ENCODE measurements at places on chromosomes 6 and 20. TPM values are rescaled to one million over a fixed set of nuclear protein-coding genes. Genes with fewer than 3 reads are reported as not detected.

Gene GABRR1
- total RNA-seq, result not detected

Gene GZF1
- total RNA-seq, result 12.2 TPM

Gene C6orf141
- total RNA-seq, result 0.55 TPM

Gene PRND
- total RNA-seq, result not detected

Gene CCHCR1
- total RNA-seq, result 10.2 TPM

Gene KHDC1L
- not detected for total RNA-seq

Gene NHSL1
- total RNA-seq, result 28.7 TPM

DNA sequence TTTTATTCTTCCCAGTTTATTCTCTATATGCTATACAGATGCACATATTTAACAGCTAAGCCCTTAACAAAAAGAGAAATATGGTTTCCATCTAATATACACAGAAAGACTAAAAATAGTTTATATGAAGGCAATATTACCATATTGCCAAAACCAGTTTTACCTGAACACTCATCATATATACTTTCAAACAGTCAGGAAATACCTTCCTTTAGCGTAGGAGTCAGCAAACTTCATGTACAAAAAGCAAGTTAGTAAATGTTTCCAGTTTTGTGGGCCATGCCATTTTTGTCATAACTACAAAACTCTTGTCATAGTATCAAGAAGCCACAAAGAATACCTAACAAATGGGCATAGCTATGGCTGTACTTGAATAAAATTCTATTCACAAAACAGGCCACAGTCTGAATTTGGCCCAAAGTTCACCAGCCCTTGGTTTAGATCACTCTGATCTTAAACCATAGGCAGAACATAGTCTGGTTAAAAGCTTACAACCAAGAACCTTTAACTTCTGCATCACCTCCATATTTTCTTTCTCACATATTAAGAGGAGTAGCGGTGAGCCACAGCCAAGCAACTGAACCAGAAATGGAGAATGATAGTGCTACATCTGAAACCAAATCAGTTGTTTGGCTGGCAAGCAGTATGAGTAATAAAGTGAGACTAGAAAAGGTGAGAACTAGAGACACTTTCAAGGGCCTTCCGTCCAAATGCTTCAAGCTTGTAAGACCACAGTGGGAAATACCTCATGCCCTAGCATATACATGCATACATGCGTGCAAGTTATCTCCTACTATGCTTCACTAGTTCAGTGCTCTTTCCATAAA, 116.6 kb downstream of the PTPRK start:
- no peaks in the 10 kb centered on the region for H3K27me3 ChIP-seq
- H3K36me3 ChIP-seq, result no peaks in the 10 kb centered on the region
- H3K4me3 ChIP-seq, result no peak overlapping the region
- H3K27ac ChIP-seq, result no peak overlapping the region
- no peak for DNase-seq

DNA sequence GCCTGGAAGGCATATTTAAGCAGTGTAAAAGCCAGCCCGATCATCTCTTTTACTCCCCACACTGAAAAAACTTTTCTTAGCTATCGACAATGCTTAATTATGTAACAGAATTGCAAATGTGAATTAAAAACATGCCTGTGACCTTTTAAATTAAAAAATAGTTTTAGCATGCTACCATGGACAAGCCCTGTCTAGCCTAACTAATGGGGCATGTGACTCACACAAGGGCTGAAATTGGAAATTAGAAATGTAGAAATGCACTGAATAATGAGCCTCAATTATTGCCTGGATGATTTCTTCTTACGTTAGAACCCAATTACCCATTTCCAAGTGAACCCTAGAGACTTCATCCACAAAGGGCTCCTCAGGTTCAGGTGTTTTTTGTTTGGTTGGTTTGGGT, 82.7 kb downstream of the SIM1 start:
- H3K27me3 ChIP-seq, result no peaks in the 10 kb centered on the region
- H3K4me3 ChIP-seq, result no peak overlapping the region
- no peak overlapping the region for H3K27ac ChIP-seq

DNA sequence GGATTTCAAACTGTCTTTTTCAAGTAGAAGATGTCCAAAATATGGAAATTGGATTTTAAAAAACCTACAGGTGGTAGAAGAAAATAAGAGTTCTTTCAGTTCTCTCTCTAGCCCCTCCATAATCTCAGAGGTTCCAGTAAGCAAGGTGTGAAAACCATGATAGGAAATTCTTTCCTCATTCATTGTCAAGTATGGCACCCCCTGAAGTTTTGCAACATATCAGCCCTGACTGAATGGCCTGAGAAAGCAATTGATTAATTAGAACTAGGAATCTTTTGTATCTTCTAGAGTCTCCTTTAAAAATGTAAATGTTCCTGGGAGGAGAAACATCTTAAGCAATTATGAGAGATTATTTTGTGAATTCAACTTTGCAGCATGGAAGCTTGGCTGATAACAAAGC, 198.7 kb upstream of the STXBP5 start:
- H3K27ac ChIP-seq, result no peak overlapping the region
- H3K4me1 ChIP-seq, result no peaks in the 10 kb centered on the region
- H3K27me3 ChIP-seq, result no peaks in the 10 kb centered on the region
- DNase-seq, result no peak
- H3K36me3 ChIP-seq, result no peaks in the 10 kb centered on the region

DNA sequence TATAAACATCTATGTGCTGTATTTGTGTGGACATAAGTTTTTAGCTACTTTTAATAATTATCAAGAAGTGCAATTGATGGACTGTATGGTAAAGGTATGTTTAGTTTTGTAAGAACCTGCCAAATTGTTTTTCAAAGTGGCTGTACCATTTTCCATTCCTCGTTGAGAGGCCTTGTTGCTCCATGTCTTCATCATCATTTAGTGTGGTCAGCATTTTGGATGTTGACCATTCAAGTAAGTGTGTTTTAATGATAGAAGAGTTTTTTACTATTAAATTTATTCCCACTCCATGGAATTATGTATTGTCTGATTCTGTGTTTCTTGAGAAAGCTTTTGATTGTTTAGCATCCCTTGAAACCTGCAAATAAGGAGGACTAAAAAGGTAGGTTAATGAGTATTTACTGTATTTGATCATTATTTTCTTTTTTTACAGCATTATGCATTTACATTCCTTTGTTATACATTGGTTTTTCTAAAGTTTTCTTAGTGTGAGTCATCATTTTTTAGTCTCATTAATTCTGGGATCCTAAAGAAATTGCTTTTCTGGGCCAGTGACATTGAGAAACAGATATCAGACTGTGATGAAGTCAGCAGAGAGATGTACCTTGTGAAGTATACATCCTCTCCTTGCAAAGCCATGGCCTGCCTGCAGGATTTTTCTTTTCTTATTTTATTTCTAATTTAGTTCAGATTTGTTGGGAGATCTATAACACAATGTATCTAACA, 312.8 kb upstream of the PTCHD4 start:
- no peaks in the 10 kb centered on the region for H3K36me3 ChIP-seq
- H3K27ac ChIP-seq, result no peak overlapping the region
- H3K27me3 ChIP-seq, result no peaks in the 10 kb centered on the region
- DNase-seq, result peak; percentile 44
- no peak overlapping the region for H3K4me3 ChIP-seq
- peaks cover 8% of the 10 kb centered on the region for H3K4me1 ChIP-seq

- no peaks in the 10 kb centered on the region for H3K27me3 ChIP-seq
- no peak overlapping the region for H3K4me3 ChIP-seq
- H3K36me3 ChIP-seq, result no peaks in the 10 kb centered on the region
These were observed 54.2 kb downstream of the MAP3K5 start for GRCh38 chr6:136737871-136738691.

- H3K4me3 ChIP-seq, result no peak overlapping the region
- DNase-seq, result no peak
- H3K27ac ChIP-seq, result no peak overlapping the region
- H3K27me3 ChIP-seq, result peaks cover 8% of the 10 kb centered on the region
- H3K4me1 ChIP-seq, result no peaks in the 10 kb centered on the region
These were observed 14.0 kb upstream of the APMAP start for GRCh38 chr20:25006431-25007167.

GRCh38 chr6:63844287-63844686, 208.7 kb downstream of the PHF3 start:
- no peaks in the 10 kb centered on the region for H3K27me3 ChIP-seq
- no peak overlapping the region for H3K27ac ChIP-seq
- H3K4me1 ChIP-seq, result no peaks in the 10 kb centered on the region
- peak; percentile 83 for DNase-seq
- no peaks in the 10 kb centered on the region for H3K36me3 ChIP-seq
- no peak overlapping the region for H3K4me3 ChIP-seq

DNA sequence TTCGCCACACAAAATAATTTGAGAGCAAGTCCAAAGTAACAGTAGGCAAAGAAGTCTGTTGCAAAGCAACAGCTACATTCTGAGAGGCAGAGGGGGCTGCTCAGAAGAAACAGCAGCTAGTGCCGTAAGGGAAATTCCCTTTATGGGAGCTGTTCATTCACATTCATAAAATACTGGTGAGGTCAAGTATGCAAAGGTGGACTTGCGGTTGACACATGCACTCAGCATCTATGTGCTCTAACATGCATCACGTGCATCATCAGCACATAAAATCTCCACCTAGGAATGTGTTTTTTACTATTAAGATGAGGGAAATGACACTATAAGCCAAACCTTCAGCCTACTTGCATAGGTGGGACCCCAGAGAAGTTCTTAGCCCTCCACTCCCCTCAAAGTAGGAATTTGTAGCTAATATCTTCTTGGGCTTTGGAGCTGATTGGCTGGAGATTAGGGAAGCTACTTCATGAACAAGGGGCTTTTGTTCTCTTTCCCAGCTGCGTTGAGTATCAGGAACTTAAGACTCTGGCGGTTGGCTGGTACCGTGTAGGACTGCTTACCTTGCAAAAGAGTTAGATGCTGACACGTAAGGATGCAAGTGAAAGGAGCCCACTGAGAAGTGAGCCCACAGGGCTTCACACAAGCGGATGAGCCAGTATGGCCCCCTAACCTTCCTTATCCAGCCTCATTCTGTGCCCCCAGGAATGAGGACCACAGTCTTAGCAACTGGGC, 12.4 kb downstream of the CST3 start:
- H3K27me3 ChIP-seq, result no peaks in the 10 kb centered on the region
- H3K27ac ChIP-seq, result no peak overlapping the region
- H3K4me3 ChIP-seq, result no peak overlapping the region
- DNase-seq, result no peak
- H3K4me1 ChIP-seq, result peaks cover 19% of the 10 kb centered on the region

- H3K27me3 ChIP-seq, result no peaks in the 10 kb centered on the region
- H3K4me1 ChIP-seq, result peaks cover 11% of the 10 kb centered on the region
- no peak overlapping the region for H3K4me3 ChIP-seq
- DNase-seq, result no peak
These were observed 218.1 kb upstream of the SOX4 start for GRCh38 chr6:21375151-21376116.

DNA sequence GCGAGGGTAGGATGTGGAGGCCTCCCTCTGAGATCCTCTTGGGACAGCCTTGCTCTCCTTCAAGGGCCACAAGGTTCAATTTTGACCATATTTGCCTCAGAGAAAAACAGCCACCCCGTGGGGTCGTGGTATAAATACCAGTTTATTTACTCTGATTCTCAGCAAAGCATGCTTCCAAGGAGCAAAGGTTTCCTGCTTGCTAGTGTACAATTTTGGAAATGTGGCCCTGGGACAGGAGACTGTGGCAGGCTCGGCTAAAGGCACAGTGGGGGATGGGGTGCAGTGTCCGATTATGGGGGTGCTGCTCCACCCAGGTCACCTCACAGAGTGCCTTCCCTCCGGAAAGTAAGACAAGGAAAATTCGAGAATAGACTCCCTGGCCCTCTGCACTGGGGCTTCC, 31.1 kb downstream of the RBM38 start:
- DNase-seq, result no peak
- no peaks in the 10 kb centered on the region for H3K36me3 ChIP-seq
- no peak overlapping the region for H3K27ac ChIP-seq

DNA sequence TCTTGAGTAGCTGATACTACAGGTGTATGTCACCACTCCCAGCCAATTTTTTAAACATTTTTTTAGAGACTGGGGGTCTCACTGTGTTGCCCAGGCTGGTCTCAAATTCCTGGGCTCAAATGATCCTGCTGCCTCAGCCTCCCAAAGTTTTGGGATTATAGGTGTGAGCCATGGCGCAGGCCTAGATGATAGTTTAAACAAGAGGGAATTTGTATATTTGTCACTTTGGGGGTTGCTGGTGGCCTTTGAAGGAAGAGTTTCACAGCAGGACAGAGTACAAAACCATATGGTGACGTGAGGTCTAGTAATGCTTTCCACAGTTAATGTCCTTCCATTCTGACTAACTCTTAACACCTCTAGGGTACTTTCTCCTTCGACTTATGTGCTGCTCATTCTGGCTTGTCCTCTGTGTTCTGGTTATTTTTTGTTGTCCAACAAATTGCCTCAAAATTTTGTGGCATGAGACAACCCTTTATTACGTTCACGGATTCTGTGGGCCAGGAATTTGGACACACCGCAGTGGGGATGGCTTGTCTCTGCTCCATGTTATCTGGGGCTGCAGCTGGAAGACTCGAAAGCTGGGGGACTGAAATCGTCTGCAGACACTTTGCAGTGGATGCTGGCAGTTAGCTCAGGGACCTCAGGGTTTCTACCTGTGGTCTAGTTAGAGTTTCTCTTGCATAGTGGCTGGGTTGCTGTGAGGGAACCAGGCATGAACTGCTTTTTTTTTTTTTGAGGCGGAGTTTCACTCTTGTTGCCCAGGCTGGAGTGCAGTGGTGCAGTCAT, 23.0 kb upstream of the IER3 start:
- H3K27ac ChIP-seq, result no peak overlapping the region
- H3K4me3 ChIP-seq, result no peak overlapping the region
- H3K27me3 ChIP-seq, result no peaks in the 10 kb centered on the region
- no peaks in the 10 kb centered on the region for H3K36me3 ChIP-seq
- no peak for DNase-seq

GRCh38 chr20:61510778-61511330, 258.8 kb downstream of the CDH4 start:
- no peak for DNase-seq
- no peaks in the 10 kb centered on the region for H3K4me1 ChIP-seq
- no peak overlapping the region for H3K27ac ChIP-seq
- H3K4me3 ChIP-seq, result no peak overlapping the region
- peaks cover 2% of the 10 kb centered on the region for H3K27me3 ChIP-seq

DNA sequence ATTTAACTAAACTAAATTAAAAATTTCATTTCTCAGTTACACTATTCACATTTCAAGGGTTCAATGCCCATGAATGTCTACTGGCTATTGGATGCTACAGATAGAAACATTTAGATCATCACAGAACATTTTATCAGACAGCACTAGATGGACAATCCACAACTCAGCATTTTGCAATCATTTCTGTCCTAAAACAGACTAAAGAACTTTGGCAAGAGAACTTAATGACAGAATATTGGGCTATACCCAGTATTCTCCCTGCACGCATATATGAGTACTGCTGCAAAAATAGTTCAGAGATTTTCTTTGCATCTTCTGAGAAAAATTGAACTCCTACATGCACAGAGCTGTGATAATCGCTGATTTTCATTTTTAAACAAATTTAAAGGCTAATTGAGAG, 36.1 kb upstream of the FBXO30 start:
- H3K27ac ChIP-seq, result no peak overlapping the region
- H3K4me3 ChIP-seq, result no peak overlapping the region
- no peaks in the 10 kb centered on the region for H3K4me1 ChIP-seq

GRCh38 chr6:166554316-166554715, 32.2 kb downstream of the RAMACL start:
- H3K4me1 ChIP-seq, result peaks cover 48% of the 10 kb centered on the region
- no peaks in the 10 kb centered on the region for H3K36me3 ChIP-seq
- DNase-seq, result no peak
- no peaks in the 10 kb centered on the region for H3K27me3 ChIP-seq

- H3K36me3 ChIP-seq, result no peaks in the 10 kb centered on the region
- H3K27me3 ChIP-seq, result no peaks in the 10 kb centered on the region
- DNase-seq, result no peak
- H3K27ac ChIP-seq, result no peak overlapping the region
These were observed 85.5 kb upstream of the DTNBP1 start for GRCh38 chr6:15748341-15748740.

- H3K4me1 ChIP-seq, result peaks cover 23% of the 10 kb centered on the region
- DNase-seq, result no peak
- H3K4me3 ChIP-seq, result no peak overlapping the region
These were observed 28.1 kb downstream of the NFYA start for GRCh38 chr6:41100871-41101287.

Data from astrocyte (in vitro differentiated cells and primary cell).